Aorta (tissue), 5 donors: ENCODE measurements at places on chromosomes 3 and 15. TPM values are rescaled to one million over a fixed set of nuclear protein-coding genes. Genes with fewer than 3 reads are reported as not detected.
A peak's percentile ranks its signal among the peaks of the same experiment; 100 is the strongest.

- DNase-seq: no peak
Observed at GRCh38 chr3:180983136-180983535, 6.4 kb downstream of the DNAJC19 start.

DNA sequence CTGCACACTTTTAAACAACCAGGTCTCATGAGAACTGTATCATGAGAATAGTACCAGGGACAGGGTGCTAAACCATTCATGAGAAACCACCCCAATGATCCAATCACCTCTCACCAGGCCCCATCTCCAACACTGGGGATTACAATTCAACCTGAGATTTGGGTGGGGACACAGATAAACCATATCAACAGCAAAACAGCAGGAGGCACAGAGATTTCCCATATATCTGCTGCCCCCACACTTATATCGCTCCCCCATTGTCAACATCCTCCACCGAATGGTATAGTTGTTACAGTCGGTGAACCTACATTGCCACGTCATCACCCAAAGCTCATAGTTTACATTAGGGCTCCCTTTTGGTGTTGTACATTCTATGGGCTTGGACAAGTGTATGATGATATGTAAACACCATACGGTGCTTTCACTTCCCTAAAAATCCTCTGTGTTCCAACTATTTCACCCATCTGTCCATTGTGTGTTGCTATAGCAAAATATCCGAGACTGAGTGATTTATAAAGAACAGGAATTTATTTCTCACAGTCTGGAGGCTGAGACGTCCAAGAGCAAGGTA is 224.8 kb downstream of the FAM43A start:
- no peak for DNase-seq

- DNase-seq: no peak
Observed at GRCh38 chr3:177461765-177462164, 264.5 kb upstream of the TBL1XR1 start.

GRCh38 chr3:107680698-107681097 is 157.9 kb downstream of the BBX start:
- no peak for DNase-seq

DNA sequence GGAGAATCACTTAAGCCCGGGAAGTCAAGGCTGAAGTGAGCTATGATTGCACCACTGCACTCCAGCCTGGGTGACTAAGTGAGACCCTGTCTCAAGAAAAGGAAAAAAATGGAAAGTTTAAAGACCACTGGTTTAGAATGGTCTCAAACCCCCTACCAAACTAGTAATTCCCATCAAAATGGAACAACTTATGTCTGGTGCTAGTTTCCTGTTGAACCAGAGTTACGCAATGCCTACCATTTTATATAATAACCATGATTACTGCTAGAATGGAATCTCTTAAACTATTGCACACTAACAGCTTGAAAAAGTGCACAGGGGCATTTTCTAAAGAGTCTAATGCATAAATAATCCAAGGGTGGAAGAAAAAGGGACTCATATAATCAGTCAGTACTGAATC is 43.6 kb downstream of the DMXL2 start:
- no peak for DNase-seq

DNA sequence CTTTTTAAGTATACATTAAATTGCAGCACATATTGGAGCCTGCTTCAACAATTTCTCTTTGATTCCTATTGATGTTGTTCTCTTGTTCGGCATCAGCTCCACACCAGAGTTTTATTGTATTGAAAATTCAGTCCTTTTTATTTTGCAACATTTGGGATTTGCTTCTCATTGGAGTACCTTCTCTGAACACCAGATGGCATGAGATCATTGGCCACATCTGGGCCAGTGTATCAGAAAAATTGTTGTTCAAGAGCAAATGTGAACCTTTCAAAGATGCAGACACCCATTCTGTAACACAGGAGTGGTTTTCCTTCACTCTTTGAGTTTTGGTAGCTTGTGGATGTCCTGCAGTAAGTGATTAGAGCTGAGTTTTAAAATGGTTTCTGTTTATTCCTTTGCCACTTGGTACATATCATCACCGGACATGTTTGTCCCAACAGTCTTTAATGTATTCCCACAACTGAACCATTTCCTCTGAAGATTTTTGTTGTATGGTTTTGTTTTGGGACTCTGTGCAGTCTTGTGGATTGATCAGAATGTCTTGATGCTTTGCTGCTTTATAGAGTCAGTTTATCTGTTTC is 96.1 kb downstream of the MCTP2 start:
- DNase-seq: no peak

DNA sequence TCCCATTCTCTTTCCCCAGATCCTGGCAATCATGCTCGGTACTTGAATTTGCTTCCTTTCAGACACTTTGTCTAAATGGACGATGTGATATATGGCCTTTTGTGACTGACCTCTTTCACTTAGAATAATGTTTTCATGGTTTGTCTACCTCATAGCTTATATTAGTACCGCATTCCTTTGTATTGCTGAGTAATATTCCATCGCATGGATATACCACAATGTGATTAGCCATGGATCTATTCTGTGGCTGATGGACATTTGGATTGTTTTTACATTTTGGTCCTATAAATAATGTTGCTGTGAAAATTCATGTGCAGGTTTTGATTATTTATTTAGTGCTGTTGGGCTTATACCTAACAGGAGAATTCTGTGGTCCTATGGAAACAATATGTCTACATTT is 458.6 kb downstream of the GABRG3 start:
- DNase-seq: no peak

GRCh38 chr3:11907667-11908660 is 61.3 kb upstream of the TAMM41 start:
- peak; percentile 44 for DNase-seq

GRCh38 chr15:68204776-68205557 is at the start of gene CALML4:
TSS of gene CALML4 (minus strand) at chr15:68205332. CDS start at chr15:68205247, 85 bp downstream.
- DNase-seq: no peak

DNA sequence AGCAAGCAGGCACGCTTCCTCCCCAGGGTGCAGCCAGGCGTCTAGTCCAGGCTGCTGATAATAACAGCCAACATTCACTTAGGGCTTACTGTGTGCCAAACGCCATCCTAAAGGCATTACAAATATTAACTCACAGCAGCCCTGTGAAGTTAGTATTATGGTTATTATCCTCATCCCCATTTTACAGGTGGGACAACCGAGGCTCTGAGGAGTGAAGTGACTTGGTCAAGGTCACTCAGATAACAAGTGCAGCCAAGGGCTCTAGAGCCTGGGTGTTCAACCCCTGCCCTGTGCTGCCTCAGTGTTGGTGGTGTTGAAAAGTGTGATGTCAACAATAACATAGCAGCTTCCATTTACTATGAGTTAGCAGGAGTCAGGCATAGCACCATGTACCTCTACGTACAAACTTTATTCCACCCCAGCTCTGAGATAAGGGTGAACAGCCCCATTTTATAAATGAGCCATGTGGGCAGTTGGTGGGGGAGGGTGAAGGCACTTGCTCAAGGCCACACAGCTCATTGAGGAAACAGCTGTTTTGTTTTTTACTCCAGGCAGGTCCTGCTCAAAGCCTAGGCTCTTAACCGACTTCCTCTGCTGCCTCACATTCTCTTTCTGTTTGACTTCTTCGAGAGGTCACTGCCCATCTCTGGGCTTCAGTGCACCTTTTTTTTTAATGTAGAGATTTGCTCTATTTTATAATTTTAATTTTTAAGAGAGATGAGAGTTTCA is 24.0 kb upstream of the TRH start:
- peak; percentile 3 for DNase-seq

- no peak for DNase-seq
Observed at GRCh38 chr15:51726302-51727073, 11.0 kb downstream of the LYSMD2 start.

- no peak for DNase-seq
Observed at GRCh38 chr15:51223771-51224229, 114.6 kb downstream of the CYP19A1 start.

GRCh38 chr3:156005736-156006135 is 114.6 kb upstream of the KCNAB1 start:
- no peak for DNase-seq

- DNase-seq: no peak
Observed at GRCh38 chr3:57777774-57778173, 21.7 kb downstream of the SLMAP start.

DNA sequence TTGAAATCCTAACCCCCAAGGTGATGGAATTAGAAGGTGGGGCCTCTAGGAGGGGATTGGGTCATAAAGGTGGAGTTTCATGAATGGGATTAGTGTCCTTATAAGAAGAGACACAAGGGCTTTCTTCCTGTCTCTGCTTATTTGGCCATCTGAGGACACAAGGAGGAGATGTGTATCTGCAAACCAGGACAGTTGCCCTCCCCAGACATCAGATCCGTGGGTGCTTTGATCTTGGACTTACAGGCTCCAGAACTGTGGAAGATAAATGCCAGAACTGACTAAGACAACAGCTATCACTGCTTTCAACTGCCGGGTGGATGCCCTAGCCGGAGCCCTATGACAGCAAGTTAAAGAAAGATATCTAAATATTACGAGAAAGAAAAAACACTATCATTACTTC is 94.4 kb downstream of the CHRNA7 start:
- DNase-seq: no peak

- no peak for DNase-seq
Observed at GRCh38 chr3:122794483-122794778, 438 bp upstream of the SLC49A4 start.

DNA sequence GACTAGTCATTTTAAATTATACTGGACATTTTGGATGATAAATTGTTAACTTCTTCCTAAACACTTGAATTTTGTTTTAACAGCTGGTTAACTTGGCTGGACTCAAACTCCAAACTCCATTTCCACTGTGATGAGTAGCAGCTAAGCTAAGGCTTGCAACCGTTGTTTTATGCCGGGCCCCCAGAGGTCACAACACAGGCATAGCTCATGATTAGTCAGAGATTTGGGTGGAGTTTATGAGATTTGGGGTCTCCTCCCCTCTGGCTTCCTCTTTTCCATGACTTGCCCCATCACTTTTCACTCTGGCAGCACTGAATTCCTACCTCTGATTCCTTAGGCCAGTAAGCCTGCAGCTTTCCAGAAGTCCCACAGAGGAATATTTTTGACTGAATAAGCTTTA is 12.8 kb downstream of the THAP10 start:
- DNase-seq: no peak

GRCh38 chr3:196377321-196377720 is 39.1 kb upstream of the TM4SF19 start:
- DNase-seq: no peak

DNA sequence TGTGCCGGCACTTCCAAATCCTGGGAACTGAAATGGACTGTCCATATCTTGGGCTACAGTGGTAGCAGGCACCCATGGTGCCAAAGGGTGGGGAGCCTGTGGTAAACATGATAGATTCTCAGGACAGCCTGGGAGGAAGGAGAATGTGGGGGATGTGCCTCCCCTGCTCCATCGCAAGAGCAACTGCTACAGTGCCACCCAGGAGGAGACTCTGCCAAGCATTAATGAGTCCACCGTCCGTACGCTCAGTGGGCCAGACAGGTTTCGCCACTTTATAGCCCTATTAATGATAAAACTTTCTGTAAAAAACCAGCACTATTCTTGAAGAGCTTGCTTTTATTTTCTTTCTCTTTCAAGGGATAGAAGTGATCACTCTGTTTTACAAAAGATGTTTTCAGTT is 75.2 kb downstream of the FMN1 start:
- no peak for DNase-seq

- no peak for DNase-seq
Observed at GRCh38 chr3:126895178-126896066, 87.5 kb upstream of the PLXNA1 start.

DNA sequence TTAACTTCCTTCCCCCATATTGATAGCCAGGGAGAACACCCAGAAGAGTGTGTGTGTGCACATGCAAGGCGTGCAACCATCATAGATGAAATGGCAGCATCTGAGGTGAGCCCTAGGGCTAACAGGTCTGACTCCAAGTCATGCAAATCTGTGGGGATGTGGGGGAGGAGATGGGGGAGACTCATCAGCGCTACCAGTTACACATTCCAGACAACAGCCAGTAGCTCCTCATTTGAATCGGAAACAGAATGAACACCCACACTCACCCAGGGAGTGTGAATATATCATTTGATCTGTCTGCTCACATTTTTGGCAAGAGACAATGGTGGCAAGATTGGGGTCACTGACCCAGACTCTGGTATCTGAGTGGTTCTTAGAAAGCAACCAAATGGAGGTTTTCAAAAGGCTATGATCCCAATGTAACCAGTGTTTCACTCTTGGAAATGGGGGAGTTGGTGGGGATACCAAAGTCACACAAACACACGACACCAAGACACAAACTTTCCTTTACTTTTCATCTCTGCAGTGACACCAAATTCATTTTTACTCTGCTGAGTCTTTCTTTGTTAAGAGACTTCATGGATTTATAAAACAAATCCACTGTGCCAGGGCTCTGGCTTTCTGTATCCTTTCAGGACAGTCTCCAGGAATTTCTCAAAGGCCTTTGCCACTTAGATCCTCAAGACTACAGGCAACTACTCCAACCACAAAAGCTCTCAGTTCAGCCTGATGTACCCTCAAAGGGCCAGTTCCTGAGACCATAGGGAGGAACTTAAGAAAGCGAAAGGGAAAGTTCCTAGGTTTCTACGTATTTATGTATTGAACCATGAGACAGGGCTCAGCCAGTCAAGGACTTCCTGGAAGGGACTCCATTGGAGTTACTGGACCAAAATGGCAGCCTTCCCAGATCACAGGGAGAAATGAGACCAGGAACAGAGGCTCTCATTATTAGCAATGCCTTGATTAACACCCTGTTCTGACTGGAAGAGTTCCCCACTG is 2.2 kb downstream of the CDCP1 start:
- DNase-seq: no peak

The LSAMP gene
- 0.38 TPM for polyA plus RNA-seq

The TFDP2 gene
- 13.3 TPM for polyA plus RNA-seq

The IQCF5 gene
- polyA plus RNA-seq: not detected

The WDR72 gene
- polyA plus RNA-seq: not detected

The ZMYND10 gene
- polyA plus RNA-seq: 0.13 TPM

The TF gene
- polyA plus RNA-seq: 0.75 TPM

The ZNF502 gene
- 2.5 TPM for polyA plus RNA-seq
